ENCODE measurements at places on chromosomes 2 and 18.

- no peak for DNase-seq
Measured at GRCh38 chr18:22643731-22644130, 226.0 kb upstream of the CTAGE1 start.

GRCh38 chr2:26488463-26489212 is 10.7 kb upstream of the OTOF start:
- no peak for DNase-seq

DNA sequence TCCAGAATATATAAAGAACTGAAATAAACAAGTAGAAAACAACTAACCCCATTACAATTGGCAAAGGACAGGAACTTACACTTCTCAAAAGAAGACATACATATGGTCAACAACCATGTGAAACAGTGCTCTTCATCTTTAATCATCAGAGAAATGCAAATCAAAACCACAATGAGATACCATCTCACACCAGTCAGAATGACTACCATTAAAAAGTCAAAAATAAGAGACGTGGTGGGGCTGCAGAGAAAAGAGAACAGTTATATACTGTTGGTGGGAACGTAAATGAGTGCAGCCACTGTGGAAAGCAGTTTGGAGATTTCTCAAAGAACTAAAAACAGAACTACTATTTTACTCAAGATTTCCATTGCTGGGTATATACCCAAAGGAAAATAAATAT is 1696.3 kb upstream of the TMEFF2 start:
- DNase-seq: no peak

- DNase-seq: no peak
Measured at GRCh38 chr2:238233625-238234024, 6.2 kb downstream of the HES6 start.

GRCh38 chr2:180046776-180047175 is 39.7 kb upstream of the CWC22 start:
- DNase-seq: no peak

DNA sequence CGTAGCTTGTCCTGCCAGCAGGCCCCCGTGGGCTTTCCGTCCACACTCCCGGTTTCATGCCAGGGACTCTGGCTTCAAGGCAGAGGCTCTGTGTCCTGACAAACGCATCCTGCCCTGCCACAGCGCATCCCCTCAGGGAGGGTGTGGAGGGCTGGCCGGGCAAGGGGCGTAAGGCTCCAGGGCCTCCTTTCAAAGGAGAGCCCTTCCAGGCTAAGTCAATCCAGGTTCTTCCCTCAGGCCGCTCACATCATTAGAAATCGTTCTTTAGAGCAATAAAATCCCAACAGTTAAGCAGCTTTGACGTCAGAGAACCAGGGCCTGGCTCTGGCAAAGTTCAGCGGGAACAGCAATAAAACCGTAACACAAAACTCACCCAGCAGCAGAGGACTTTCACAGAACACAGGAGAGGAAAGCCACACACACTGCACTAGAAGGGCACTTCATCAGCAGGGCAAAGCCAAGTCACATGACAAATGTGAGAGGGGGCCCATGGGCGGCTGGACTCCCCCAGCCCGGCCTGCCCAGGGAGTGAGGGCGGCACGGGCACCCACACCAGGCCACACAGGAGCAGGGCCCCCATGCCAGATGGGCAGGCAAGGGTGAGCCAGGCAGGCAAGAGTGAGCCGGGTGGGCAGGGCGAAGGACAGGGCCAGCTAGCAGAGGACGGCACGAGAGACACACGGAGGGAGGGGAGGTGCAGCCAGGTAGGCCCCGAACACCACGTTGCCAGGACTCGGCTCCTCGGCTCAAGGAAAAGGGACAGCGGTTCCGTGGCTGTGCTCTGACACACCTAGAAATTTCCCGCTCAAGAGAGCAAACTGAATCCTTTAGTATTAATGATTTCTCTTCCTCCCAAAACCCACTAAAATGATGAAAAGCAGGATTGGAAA is 52.0 kb downstream of the HDAC4 start:
- no peak for DNase-seq

GRCh38 chr18:54255141-54255540 is 14.2 kb upstream of the POLI start:
- DNase-seq: no peak
